Activated naive CD4-positive, alpha-beta T cell (primary cell): ENCODE measurements at places on chromosomes 12 and 14.
A peak's percentile ranks its signal among the peaks of the same experiment; 100 is the strongest.

DNA sequence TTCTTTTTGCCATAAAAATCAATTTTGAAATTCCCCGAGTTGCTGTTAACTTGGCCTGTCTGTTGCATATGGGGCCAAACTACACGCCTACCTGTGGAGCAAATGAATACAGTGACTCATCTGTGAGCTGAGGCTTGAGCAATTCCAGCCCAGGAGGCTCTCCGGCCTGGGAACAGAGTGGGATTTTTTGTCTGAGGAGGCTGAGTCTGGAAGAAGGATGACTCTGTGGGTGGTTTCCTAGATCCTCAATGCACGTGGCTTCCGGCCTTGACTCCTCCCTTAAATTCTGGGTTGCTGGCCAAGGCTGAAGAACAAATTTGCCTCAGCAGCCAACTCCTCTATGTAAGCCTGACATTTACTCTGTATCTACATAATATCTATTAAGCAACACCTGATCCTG lies 124.1 kb downstream of the SSPN start:
- no peak for DNase-seq

DNA sequence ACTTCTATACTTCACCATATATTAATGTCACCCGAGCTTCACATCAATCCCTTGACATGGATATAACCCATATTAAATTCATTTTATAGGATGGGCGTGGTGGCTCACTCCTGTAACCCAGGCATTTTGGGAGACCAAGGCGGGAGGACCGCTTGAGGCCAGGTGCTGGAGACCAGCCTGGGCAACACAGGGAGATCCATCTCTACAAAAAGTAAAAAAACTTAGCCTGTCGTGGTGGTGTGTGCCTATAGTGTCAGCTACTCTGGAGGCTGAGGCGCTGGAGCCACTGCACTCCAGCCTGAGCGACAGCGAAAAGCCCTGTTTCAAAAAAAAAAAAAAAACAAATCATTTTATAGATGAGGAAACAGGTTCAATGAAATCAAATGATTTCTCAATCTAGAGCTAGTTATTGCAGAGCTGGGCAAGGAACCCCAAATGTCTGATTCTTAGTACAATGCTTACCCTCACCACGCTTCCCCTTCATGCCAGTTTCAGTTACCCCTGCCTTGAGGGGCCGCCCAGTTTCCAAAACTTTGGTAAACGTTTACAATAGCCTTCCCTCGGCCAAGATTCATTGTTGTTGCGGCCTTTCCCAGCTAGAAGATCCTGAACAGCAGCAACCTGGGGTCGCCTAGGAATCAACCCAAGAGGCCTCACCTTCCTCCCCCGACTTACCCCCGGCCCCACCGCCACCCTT lies 751 bp downstream of the PSMB5 start:
- DNase-seq: no peak

- DNase-seq: no peak
Observed at GRCh38 chr12:109716512-109717389, 3.1 kb downstream of the FAM222A start.

GRCh38 chr14:96204151-96205058 lies at the start of gene BDKRB2:
Gene BDKRB2 (plus strand): TSS chr14:96204839. CDS start chr14:96237108, 32,269 bp downstream.
- DNase-seq: no peak

GRCh38 chr14:93941293-93941910 lies 14.3 kb downstream of the FAM181A start:
- no peak for DNase-seq

GRCh38 chr12:49347311-49348193 lies 864 bp downstream of the DNAJC22 start:
- DNase-seq: peak; percentile 68

DNA sequence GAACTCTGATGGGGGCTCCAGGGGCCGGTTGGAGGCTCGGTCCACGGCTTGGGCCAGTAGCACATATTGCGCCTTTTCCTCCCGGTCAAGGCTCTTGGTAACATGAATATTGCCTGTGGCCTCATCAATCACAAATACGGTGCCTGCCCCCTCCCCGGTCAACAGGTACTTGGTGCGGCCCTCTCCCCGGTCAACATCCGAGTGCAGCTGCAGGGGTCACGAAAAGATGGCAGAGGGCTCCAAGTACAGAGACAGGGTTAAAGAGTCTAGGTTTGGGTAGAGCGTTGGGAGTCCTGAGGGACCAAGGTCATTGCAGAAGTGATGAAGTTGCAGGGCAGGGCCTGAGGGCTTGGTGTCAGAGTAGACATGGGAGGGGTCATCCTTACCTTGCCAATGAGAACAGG lies 2.2 kb downstream of the CDH24 start:
- no peak for DNase-seq

DNA sequence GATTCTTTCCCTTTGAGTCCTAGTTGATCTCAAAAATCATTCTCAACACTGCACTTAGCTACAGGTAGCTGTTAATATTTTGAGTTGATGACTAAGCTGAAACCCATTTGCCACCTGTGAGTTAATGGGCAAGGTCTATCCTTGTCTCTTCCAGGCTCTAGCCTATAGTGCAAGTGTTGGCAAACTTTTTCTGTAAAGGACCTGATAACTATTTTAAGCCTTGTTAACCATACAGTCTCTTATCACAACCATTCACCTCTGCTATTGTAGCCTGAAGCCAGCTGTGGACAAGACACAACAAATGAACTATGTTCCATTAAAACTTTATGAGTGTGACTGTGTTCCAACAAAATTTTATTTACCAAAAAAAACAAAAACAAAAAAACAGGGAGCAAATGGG lies 19.4 kb downstream of the RAP1B start:
- no peak for DNase-seq

DNA sequence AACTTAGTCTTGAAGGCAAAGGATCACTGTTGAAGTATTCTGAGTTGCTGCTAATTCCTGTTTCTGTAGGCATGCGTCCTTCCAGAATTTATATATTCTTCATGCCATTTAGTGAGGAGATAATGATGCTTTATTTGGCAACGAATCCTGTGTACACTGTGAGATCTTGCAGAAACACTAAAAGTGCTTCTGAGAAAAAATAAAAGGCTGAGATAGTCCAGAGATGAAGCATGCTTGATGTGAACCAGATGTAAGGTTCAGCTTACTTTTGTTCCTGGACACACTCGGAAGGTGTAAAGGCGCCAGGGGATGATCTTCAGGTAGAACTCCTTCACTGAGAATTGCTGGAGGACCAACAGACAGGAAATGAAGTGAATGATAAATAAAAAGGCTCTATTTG lies 39.1 kb downstream of the AREL1 start:
- DNase-seq: no peak

DNA sequence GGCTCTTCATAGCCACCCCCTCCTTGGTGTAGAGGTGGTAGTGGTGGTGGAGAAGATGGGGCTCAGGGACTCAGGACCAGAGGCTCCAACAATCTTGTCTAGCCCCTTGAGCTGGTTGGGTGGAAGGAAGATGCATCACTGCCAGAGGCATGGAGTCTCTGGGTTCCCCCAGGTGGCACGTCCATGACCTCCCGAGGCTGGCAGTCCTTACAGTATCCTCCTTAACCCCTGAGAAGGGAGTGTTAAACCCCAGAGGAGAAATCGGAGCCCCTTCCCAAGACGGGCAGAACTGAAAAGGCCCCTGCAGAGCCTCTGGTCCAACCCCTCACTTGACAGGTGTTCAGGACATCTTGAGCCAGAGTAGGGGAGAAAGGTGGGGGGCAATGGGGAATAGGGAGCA lies 9.1 kb downstream of the KRT83 start:
- no peak for DNase-seq

DNA sequence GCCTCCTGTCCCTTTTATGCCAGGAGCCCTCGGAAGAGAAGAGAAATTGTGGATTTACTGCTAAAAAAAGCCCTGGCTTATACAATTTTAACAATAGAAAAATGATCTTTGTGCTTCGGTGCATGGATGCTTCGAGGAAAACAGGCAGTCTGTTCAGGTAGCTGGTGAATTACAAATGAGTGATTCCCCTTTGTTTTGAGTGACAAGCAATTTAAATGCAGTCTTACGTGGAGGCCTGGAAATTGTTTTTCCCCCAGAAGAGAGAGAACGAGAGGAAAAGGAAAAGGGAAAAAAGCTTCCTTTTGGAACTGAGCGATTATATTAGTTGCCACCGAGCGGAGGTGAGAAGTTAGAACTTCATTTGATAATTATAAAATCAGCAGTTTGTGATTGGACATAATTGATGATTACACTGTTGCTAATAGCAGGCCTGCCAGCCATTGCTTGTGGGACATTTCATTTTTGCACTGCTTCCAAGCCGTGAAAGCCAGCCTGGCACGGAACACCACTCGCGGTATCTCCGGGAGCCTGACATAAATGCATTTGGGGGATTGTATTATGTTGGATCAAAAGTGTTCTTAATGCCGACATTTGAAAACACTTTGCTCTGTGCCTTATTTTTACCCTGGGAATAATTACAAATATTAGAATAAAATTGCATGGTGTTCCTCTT lies 117.7 kb downstream of the PHETA1 start:
- no peak for DNase-seq

DNA sequence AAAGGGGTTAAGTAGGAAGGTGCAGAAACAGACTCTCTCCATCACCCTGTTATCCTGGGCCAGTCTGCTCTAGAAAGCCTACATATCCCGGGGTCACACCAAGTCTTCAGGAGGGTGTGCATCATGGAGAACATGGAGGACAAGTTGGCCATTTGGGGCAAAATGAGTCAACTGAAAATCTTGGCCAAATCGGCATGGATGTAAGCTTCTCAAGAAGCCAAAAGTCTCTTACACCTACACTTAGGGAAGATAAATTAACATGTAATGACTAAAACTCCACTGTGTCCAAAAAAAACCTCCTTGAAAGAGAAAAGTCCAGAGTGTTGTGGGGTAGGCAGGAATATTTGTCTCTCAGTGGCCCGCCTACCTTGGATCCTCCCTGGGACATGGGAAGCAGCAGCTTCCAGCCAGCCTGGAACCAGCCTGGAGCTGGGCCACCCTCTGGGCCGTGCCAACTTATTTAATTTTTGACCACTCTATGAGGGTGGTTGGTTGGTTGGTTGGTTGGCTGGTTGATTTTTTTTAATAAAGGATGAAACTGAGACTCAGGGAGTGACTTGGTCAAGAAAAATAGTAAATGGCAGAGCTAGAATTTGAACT lies 17.9 kb upstream of the TC2N start:
- no peak for DNase-seq

GRCh38 chr12:68139941-68140340 lies 19.6 kb downstream of the IFNG start:
- DNase-seq: no peak

- DNase-seq: no peak
Observed at GRCh38 chr12:59624732-59625460, 29.1 kb downstream of the SLC16A7 start.

- no peak for DNase-seq
Observed at GRCh38 chr14:61560323-61560722, 135.0 kb upstream of the HIF1A start.

DNA sequence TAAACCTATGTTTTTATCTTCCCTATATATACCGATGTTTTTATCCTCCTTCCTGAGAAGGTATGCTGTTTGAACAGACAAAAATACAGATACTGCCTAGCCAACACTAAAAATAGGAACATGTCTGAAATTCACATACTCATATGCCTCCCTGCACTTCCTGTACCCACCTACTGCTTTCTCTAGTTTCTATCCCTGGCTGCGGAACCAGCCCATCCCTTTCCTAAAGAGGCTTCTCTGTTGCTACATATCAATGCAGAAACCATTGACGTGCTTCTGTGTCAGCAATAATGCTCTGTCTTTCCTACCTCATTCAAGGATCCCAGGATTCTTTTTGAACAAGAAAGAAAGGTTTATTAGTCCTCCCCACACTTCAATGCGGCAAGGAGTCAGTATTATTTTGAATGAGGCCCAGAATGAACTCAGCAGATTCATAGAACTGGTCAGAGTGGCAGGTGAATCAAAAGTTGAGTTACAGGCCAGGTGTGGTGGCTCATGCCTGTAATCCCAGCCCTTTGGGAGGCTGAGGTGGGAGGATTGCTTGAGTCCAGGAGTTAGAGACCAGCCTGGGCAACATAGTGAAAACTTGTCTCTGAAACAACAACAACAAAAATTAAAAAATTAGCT lies 67.8 kb upstream of the NAP1L1 start:
- DNase-seq: no peak

DNA sequence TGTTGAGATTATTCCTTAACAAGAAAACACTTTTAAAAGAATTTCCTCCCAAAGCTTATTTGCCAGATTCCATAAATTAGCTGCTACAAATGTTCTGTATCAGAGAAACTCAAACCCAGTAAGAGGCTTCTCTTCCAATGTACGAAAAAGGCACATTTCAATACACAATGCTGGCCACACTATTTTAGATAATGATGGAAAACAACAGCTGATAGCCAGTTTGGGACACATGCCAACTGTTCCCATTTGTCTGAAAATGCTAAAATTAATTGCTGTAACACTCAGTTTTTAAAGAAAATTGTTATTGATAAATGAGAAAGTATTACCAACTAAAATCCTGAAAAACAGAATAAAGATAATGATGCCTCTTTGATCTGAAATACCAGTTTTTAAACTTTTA lies 4.4 kb downstream of the CFL2 start:
- no peak for DNase-seq

GRCh38 chr14:67502867-67503266 lies 14.3 kb upstream of the TMEM229B start:
- DNase-seq: no peak

DNA sequence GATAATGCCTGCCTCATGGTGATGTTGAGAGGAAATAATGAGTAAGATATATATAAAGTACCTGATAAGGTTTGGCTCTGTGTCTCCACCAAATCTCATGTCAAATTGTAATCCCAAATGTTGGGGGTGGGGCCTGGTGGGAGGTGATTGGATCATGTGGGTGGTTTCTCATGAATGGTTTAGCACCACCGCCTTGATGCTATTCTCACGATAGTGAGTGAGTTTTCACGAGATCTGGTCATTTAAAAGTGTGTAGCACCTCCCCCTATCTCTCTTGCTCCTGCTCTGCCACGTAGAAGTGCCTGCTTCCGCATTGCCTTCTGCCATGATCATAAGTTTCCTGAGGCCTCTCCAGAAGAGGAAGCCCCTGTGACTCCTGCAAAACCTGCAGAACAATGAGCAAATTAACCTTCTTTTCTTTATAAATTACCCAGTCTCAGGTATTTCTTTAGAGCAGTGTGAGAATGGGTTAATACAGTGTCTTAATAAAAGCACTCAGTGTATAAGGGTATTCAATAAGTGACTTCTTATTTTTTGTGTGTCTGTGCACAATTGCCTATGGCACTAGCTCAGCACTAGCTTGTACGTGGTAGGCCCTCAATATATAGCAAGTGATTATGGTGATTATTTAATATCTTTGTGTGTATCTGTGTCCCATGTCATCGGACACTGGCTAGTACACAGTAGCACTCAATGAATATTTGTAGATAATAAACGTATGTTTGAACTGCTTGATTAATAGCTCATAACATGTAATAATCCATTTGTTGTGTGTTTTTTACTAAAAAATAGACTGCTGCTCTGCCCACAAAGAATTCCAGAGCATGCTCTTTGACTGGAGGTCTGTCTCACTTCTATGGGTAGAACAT lies 138.1 kb upstream of the LMNTD1 start:
- DNase-seq: no peak
